ENCODE measurements at places on chromosomes 12 and 14.

GRCh38 chr14:94395282-94395887, 7.0 kb upstream of the SERPINA1 start:
- H3K4me1 ChIP-seq: no peaks in the 10 kb centered on the region
- H3K27me3 ChIP-seq: no peaks in the 10 kb centered on the region
- H3K27ac ChIP-seq: no peak overlapping the region
- no peaks in the 10 kb centered on the region for H3K36me3 ChIP-seq
- no peak overlapping the region for H3K4me3 ChIP-seq
- no peak for DNase-seq

GRCh38 chr12:93404961-93405849, 27.5 kb downstream of the NUDT4 start:
- peaks cover 5% of the 10 kb centered on the region for H3K36me3 ChIP-seq
- H3K4me1 ChIP-seq: no peaks in the 10 kb centered on the region
- H3K27me3 ChIP-seq: no peaks in the 10 kb centered on the region
- H3K27ac ChIP-seq: peak overlapping the region; percentile 16
- no peak overlapping the region for H3K4me3 ChIP-seq

DNA sequence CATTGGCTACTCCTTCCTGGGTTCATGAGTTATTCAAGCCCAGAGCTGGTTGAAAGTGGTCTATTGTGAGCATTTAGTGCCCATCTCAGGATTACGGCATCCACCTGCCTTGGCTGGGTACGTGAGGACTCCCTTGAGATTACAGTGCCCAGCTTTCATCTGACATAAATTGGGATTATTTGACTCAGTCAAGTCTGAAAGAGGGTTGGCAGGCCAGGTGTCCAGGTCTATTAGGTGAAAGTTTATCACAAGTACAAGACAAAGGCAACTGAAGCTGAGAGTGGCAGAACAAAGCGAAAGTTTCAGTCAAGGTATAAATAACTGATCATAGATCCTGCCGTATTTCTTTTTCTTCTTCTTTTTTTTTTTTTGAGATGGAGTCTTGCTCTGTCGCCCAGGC, 84.6 kb upstream of the ATF7IP start:
- H3K4me3 ChIP-seq: no peak overlapping the region
- H3K27me3 ChIP-seq: no peaks in the 10 kb centered on the region
- H3K27ac ChIP-seq: no peak overlapping the region

DNA sequence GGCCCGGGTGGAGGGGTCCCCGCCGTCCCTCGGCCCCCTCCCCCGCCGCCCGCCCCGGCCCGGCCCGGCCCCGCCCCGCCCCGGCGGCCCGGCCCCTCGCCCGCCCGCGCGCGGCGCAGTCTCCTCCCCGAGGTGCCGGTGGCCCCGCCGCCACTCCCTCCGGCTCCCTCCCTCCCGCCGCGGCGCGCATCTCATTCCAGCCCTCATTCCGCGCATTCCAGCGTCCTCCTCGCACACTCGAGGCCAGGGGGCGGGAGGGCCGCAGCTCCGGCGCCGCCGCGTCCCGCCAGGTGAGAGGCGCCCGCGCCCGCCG, at the start of gene TEAD4:
Gene TEAD4, plus strand, starts transcription at position 206 of the 313 bp plus-strand sequence.
- peak within 1 kb of the TSS; percentile 75 for H3K4me3 ChIP-seq
- no peaks in the 10 kb centered on the region for H3K27me3 ChIP-seq
- peak within 1 kb of the TSS; percentile 95 for H3K27ac ChIP-seq
- no peaks in the 10 kb centered on the region for H3K36me3 ChIP-seq
- H3K4me1 ChIP-seq: peaks cover 16% of the 10 kb centered on the region

DNA sequence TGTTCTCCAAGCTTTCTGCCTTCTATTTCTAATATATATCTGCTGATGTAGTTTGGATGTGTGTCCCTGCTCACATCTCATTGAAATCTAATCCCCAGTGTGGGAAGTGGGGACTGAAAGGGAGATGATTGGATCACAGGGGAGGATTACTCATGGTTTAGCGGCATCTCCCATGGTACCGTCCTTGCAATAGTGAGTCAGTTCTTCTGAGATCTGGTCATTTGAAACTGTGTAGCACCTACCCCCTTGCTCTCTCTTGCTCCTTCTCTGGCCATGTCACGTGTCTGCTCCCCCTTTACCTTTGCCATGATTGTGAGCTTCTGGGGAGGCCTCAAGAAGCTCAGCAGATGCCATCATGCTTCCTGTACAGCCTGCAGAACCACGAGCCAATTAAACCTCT, 26.2 kb upstream of the ALX1 start:
- no peaks in the 10 kb centered on the region for H3K36me3 ChIP-seq
- H3K27ac ChIP-seq: no peak overlapping the region
- no peaks in the 10 kb centered on the region for H3K4me1 ChIP-seq
- no peak overlapping the region for H3K4me3 ChIP-seq
- no peaks in the 10 kb centered on the region for H3K27me3 ChIP-seq

DNA sequence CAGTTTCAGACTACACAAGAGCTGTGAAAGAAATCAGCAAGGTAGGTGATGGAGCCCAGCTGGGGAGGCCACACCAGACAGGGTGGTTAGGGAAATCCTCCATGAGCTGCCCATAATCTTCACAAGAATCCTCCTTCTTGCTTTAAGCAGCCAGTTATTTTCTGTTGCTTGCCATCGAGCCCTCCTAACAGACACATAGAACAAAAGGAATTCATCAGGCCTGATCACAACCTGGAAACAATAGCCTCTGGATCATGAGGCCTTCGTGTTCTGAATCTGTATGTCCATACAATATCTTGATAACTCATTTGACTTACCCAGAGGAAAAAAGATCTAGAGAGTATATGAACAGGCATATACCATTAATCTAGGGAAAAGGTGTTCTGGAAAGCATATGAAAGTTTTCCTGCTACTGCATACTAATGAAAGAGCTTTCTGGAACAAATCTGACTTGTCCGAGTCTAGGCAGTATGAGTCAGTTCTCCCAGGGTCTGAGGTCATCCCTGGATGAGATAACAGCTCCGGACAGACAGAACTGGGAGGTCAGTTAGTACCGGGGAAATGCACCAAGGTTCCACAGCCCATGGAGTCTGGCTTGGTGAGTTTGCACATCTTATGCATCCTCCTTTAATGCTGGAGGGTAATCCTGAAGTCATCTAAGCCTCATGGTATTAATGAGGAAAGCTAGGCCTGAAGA, 52.8 kb upstream of the ELK3 start:
- H3K27me3 ChIP-seq: no peaks in the 10 kb centered on the region
- H3K36me3 ChIP-seq: no peaks in the 10 kb centered on the region
- H3K4me3 ChIP-seq: no peak overlapping the region
- H3K4me1 ChIP-seq: no peaks in the 10 kb centered on the region

DNA sequence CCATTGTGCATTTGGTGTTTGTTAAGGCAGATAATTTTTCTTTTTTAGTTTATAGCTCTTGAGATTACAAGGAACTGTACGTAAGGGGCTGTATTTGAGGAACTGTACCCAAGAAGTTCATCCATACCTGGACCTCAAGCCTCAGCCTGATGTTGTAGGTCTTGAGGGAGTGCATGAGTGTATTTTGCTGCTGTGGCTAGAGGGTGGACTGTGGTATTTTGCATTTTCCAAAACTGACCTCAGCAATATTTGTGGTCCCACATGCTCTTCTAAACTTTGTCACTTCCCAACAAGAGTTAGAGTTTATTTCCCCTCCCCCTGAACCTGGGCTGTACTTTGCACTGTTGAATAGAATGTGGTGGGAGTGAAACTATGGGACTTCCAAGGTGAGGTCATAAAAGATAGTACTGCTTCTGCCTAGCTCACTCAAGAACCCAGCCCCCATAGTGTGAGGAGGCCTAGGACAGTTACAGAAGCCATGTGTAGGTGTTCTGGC, 42.2 kb upstream of the FBXO33 start:
- no peak for DNase-seq
- no peak overlapping the region for H3K4me3 ChIP-seq
- H3K27me3 ChIP-seq: no peaks in the 10 kb centered on the region
- H3K27ac ChIP-seq: no peak overlapping the region

DNA sequence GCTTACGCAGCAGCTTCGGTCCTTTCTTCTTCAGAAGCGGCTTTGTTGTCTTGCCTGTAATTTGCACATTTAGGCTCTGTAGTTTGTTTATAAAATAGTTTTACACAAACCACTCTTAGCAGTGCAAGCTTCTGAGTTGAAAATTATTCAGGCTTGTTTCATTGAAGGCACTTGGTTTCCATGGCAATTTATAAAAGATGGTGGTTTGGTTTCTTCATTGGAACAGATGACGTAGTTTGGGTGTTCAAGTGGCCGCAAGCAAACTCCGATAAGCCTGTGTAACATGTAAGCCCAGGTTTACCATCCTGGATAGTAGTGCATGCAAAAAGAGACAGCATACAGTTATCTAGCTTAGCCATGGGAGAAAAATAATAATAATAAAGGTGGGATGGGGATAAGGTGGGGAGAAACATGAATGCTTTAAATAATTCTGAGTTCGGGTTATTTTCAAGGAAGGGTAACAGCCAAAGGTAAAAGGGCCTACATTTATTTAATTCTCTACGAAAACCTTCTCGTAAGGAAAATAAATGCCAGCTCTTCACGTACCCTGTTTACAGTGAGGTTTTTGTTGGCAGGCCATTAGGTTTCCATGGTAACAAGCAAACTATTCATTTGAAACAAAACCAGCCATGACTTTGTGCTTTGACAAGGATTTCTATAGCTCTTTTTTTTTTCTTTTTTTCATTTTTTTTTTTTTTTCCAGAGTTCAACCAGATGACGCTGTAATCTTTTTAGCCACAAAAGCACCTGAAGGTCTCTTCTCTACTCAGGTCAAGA, 189.6 kb upstream of the RPL10L start:
- H3K27me3 ChIP-seq: no peaks in the 10 kb centered on the region
- no peak overlapping the region for H3K4me3 ChIP-seq
- no peak overlapping the region for H3K27ac ChIP-seq
- H3K36me3 ChIP-seq: no peaks in the 10 kb centered on the region

GRCh38 chr12:27207615-27208413, 36.3 kb upstream of the STK38L start:
- no peak for DNase-seq
- no peaks in the 10 kb centered on the region for H3K4me1 ChIP-seq

DNA sequence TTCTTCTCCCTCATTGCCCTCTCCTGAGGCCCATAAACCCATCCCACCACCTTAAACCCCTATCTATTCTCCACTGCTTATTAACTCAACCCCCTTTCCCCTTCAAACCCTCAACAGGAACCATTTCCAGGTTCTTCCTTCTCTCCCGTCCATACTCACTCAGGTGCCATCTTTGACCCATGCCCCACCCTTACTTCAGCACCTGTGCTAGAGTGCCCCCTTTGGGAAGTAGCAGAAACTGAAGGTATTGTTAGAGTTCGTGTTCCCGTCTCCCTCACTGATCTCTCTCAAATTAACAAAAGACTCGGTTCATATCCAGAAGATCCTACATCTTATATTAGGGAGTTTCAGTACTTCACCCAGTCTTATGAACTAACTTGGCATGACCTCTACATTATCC, 86.6 kb downstream of the TMTC3 start:
- no peaks in the 10 kb centered on the region for H3K4me1 ChIP-seq
- H3K36me3 ChIP-seq: no peaks in the 10 kb centered on the region
- no peaks in the 10 kb centered on the region for H3K27me3 ChIP-seq
- no peak overlapping the region for H3K27ac ChIP-seq
- DNase-seq: no peak

DNA sequence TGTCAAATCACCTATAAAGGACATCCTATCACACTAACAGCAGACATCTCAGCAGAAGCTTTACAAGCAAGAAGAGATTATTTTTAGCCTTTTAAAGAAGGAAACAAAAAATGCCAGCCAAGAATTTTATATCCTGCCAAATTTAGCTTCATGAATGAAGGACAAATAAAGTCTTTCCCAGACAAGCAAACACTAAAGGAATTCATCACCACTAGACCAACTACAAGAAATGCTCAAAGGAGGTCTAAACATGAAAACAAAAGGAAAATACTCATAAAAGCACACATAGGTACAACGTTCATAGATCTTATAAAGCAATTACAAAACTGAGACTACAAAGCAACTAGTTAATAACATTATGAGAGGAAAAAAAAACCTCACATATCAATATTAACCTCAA, 20.7 kb upstream of the STAB2 start:
- no peak overlapping the region for H3K4me3 ChIP-seq
- no peak for DNase-seq
- no peaks in the 10 kb centered on the region for H3K4me1 ChIP-seq
- H3K36me3 ChIP-seq: no peaks in the 10 kb centered on the region
- no peak overlapping the region for H3K27ac ChIP-seq

- no peaks in the 10 kb centered on the region for H3K27me3 ChIP-seq
- no peaks in the 10 kb centered on the region for H3K4me1 ChIP-seq
- no peak overlapping the region for H3K27ac ChIP-seq
- DNase-seq: no peak
- no peak overlapping the region for H3K4me3 ChIP-seq
These were observed 11.6 kb upstream of the AP4S1 start for GRCh38 chr14:31013841-31014240.

GRCh38 chr12:2234646-2235350, 182.0 kb downstream of the CACNA1C start:
- H3K36me3 ChIP-seq: no peaks in the 10 kb centered on the region
- H3K4me1 ChIP-seq: peaks cover 5% of the 10 kb centered on the region
- no peak for DNase-seq

DNA sequence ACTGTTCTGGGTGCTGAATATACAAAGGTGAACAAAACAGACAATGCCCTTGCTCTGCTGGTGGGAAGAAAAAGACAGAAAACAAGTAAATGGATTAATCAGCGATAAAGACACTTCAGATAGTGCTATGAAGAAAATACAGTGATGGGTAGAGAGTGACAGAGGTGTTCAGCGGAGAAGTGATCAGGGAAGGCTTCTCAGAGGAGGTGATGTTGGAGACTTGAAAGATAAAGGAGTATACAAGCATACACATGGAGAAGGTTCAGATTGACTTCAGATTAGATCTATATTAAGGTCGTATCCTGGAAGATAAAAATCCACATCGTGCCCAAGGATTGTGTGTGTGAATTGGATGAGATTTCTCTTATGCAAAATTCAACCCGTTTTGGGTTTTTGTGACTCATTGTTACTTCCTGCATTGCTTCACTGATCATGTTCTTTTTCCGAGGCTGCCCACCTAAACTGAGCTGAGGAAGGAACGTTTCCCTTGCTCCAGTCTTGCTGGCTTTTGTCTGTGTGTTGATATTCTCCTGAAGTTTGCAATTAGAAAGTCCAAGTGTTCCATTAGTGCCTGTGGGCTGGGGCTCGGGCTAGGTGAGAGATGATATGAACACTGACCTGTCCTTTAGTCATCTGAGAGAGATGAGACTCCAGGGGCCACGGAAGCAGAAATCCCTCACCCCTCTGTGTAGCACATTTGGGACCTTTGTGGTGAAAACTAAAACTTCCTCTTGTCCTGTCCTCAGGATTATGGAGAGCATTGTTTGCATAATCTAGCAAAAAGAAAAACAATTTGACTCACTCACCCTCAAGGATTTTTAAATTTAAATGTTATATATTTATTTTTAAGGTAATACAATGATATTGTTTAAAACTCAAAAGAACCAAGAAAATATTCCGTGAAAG, 27.6 kb downstream of the PLXNC1 start:
- no peak overlapping the region for H3K27ac ChIP-seq
- H3K27me3 ChIP-seq: no peaks in the 10 kb centered on the region
- no peak for DNase-seq
- no peaks in the 10 kb centered on the region for H3K4me1 ChIP-seq
- no peak overlapping the region for H3K4me3 ChIP-seq
